ENCODE measurements at places on chromosomes 2 and 18. TPM values are rescaled to one million over a fixed set of nuclear protein-coding genes. Genes with fewer than 3 reads are reported as not detected.

DNA sequence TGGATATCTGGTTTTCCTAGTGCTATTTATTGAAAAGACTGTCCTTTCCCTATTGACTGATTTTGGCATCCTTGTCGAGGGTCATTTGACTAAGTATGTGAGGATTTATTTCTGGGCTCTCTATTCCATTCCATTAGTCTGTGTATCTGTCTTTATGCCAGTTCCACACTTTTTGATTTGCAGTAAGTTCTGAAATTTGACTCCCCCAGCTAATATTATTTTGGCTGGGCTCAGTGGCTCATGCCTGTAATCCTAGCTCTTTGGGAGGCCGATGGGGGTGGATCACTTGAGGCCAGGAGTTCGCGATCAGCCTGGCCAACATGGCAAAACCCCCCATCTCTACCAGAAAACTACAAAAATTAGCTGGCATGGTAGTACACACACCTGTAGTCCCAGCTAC, 46.8 kb upstream of the GAREM2 start:
- no peak overlapping the region for H3K4me3 ChIP-seq
- no peaks in the 10 kb centered on the region for H3K4me1 ChIP-seq
- no peaks in the 10 kb centered on the region for H3K27me3 ChIP-seq
- no peak overlapping the region for H3K27ac ChIP-seq
- DNase-seq = no peak

DNA sequence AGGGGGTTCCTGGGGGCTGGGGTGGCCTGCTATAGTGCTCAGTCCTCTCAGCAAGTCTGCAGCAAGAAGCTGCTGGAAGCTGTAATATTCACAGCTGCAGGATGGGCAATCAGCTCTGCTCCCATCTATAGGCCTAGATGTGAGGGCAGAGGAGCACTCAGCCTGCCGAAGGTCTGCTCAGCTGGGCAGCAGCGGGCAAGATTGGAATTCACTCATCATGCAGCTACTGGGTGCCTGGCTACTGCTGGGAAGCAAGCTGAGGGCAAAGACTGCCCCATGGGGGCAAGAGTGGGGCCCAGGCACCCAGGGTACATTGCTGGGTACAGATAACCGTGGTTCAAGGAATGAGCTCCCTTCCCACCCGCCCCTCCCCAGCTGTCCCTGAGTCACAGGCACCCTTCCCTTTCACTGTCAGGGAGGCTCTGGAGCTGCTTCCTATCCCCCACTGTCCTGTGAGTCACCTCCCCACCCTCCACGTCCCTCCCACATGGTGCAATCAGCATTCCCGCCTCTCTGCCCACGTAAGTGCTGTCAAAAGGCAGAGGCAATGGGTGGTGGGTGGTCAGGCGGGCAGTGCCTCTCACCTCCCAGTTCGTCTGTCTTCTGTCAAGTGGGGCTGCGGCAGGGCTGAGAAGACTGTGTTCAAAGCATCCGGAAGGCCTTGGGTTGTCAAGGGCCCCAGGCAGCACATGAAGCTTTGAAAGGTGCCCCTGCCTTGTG, 169.2 kb downstream of the TRIM43 start:
- H3K36me3 ChIP-seq = no peaks in the 10 kb centered on the region
- no peak overlapping the region for H3K4me3 ChIP-seq
- H3K27me3 ChIP-seq = no peaks in the 10 kb centered on the region
- H3K4me1 ChIP-seq = no peaks in the 10 kb centered on the region

DNA sequence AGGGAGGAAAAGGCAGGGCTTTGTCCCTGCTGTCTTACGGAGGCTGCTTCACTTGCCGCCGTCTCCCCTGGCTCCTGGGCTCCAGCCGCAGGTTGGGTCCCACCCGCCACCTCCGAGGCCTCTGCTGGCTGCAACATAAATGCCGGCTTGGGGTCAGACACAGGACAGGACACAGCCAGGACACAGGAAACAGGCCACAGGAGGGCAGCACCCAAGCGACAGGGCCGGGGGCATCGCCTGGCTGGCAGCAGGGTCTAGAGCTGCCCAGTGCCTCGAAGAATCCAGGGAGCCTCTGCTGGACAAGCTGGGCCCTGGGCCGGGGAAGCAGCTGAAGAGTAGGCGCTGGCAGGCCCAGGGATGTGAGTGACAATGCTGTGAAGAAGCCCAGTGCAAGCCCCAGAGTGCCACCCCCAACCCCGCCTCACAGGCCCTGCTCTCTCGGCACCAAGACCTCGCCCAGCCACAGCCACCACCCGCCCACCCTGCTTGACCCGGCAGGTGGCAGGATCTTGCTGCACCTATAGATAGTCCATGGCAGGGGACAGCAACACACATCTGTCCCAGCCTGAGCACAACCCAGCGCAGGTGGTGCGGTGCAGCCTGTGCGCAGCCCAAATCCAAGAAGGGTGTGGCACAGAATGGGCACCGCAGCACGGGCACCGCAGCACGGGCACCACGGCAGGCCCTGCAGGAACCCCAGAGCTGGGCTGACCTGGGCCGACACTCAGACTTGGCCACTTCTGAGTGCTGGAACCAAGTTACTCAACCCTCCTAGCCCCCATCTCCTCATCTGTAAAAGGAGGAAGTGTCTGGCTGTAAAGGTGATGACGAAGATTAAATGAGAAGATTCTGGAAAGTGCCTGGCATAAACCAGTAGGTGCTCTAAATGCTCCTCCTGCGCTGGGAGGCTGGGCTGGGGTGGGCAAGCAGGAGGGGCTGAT, 55.6 kb downstream of the BIN1 start:
- DNase-seq = peak; percentile 43
- H3K4me1 ChIP-seq = peaks cover 7% of the 10 kb centered on the region
- no peak overlapping the region for H3K27ac ChIP-seq
- peaks cover 17% of the 10 kb centered on the region for H3K36me3 ChIP-seq

- no peak overlapping the region for H3K27ac ChIP-seq
- peaks cover 44% of the 10 kb centered on the region for H3K4me1 ChIP-seq
- no peak for DNase-seq
Measured at GRCh38 chr2:160484859-160485520, 8.6 kb downstream of the RBMS1 start.

The TXNDC2 gene
- 0.12 TPM for total RNA-seq

DNA sequence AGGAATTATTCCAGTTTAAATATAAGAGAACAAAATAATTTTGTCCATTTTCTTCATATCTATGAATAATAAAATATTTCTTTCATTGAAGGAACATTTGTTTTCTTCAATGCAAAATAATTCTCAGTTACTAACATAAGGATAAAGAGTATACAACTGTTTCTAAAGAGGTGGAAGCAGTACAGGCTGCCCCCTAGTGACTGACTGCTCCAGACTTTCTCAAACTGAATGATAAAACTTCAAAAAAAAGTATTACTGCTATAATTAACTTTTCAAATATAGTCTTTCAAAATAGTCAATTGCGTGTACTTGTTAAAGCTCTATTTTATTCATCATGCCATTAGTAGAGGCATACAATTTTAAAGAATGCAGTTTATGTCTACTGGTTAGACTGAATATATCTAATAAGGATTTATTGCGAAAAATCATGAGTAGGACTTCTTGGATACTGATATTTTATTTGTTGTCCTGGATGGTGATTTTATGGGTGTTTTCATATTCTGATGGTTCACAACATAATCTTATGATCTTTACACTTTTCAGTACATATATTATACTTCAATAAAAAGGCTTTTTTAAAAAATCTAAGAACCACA, 100.1 kb downstream of the WDPCP start:
- H3K36me3 ChIP-seq = no peaks in the 10 kb centered on the region
- no peaks in the 10 kb centered on the region for H3K4me1 ChIP-seq
- no peak overlapping the region for H3K27ac ChIP-seq
- DNase-seq = no peak
- H3K4me3 ChIP-seq = no peak overlapping the region

The SCLY gene
- 12.4 TPM for total RNA-seq

GRCh38 chr18:36808681-36809080, 20.1 kb downstream of the TPGS2 start:
- no peak overlapping the region for H3K27ac ChIP-seq
- no peaks in the 10 kb centered on the region for H3K27me3 ChIP-seq
- peaks cover 45% of the 10 kb centered on the region for H3K36me3 ChIP-seq

- H3K4me3 ChIP-seq = peak overlapping the region; percentile 22
- no peaks in the 10 kb centered on the region for H3K27me3 ChIP-seq
- no peaks in the 10 kb centered on the region for H3K36me3 ChIP-seq
- H3K27ac ChIP-seq = no peak overlapping the region
- H3K4me1 ChIP-seq = no peaks in the 10 kb centered on the region
Measured at GRCh38 chr2:190119257-190119656, 56.7 kb upstream of the MSTN start.

Data from lower lobe of right lung (tissue), 2 donors.